ENCODE measurements at places on chromosomes 1 and 21.

DNA sequence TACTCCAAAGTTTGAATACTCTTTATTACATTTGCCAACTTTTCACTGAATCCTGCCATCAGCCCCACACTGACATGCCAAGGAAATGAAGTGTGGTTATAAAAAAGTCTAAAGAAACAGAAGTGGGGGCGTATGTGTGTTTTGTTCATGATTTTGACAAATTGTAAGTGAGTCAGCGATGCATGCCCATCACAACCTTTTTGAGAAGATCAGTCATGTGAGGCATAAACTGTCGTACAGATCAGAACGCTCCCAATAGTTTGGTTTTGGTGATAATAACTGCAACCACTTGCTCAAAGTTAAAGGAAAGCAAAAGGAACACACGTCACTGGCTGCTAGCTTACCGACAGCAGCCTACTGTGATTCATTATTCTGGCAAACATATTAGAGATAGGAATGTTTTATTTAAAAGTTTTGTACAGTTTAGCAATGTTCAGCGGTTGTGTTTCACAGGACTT, 95.6 kb downstream of the RGS2 start:
- DNase-seq: peak; percentile 54

GRCh38 chr1:38605063-38605462, 254.5 kb downstream of the RRAGC start:
- no peak for DNase-seq

- no peak for DNase-seq
Observed at GRCh38 chr21:17753736-17754135, 65.4 kb downstream of the C21orf91 start.

GRCh38 chr1:205792481-205792881, 17.2 kb upstream of the RAB29 start:
- no peak for DNase-seq

GRCh38 chr1:48023488-48023887, 26.3 kb upstream of the TRABD2B start:
- no peak for DNase-seq

- peak; percentile 90 for DNase-seq
Observed at GRCh38 chr1:114511032-114511785, at the start of gene TRIM33. Gene TRIM33 (minus strand): TSS chr1:114511203. CDS start chr1:114511076, 127 bp downstream.

GRCh38 chr1:218078916-218079315, 206.2 kb upstream of the RRP15 start:
- no peak for DNase-seq

DNA sequence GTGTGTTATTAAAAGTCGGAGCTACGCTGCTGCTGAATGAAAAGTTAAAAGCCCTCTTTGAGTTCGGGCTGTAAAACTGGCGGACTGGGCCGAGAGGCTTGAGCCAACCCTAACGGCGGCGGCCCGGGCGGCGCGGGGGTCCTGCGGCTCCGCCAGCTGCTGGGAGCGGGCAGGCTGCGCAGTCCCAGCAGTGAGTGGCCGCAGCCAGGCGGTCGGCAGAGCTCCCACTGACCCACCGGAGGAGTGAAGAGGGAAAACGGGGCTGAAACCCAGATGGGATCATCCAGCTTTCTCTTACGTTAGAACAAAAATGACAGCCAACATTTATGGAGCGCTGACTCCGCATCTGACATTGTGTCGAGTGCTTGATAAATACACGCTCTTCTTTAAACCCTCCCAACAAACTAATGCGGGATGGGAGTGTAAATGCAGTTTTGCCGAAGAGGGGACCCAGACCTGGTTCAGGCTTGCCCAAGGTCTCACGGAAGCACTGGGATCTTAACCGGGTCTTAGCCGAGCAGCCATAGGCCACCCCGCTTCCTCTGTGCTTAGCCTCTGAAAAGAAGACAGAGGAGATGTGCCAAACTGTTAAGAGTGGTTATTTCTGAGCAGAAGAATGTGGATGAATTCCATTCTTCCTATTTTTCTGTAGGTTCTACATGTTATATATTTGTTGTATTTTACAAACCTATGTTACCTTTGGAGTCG, 3.5 kb downstream of the GRHL3 start:
- DNase-seq: no peak

GRCh38 chr21:15065392-15066122, 757 bp upstream of the NRIP1 start:
- DNase-seq: peak; percentile 49
